ENCODE measurements at places on chromosomes 16 and 17.

GRCh38 chr17:17729620-17730249 lies 48.5 kb downstream of the RAI1 start:
- DNase-seq: peak; percentile 54

GRCh38 chr17:73598212-73598611 lies 46.0 kb downstream of the SDK2 start:
- DNase-seq: no peak

DNA sequence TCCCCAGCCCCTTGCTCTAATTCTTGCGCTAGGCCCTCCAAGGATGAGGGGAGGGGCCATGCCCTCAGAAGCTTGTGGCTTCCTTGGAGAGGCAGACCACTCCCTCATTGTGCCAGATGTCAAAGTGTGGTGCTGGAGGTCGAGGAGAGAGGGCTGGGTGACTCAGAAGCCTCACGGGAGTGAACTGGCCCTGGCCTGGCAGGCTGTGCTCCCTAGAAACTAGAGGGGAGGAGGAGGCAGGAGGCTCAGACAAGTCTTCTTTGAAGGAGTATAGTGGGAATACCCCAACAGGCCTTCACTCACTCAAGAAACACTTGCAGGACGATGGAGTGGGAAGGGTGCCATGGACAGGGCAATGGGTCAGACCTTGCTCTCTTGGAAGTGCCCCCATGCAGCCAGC lies 18.5 kb downstream of the ANKRD40 start:
- no peak for DNase-seq

DNA sequence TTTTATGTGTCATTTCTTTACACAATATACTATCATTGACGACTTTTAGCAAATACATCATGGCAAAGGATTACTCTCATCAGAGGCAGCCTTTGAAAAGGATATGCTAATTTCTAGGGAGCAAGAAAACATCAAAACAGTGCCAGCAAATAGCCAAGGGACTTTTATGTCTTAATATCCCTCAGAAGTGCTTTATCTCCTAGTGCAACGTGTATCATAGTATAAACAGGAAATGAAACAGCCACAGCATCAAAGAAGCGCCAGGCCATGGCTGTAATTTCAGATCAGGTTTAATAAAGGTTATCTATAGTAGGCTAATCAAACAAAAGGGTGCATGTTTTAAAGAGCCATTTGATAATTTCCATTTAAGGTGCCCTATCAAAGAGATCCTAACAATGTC lies 159.9 kb downstream of the AXIN2 start:
- no peak for DNase-seq

DNA sequence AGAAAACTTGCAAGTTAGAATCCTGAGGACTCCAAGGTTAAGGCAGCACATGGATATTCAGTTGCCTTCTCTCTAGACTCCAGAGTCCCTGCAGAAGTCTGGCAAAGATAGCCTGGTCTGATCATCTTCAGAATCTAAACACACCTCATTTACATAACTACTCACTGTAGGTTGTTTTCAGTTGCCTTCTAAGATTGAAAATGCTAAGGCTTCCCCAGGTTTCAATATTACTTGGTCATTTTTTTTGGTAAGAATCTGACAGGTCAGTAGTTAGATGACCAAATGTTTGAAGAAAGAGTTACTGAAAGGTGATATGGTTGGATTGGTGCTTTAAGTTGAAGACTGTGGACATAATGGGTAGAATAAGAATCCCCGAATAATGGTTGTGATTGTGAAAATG lies 205.4 kb upstream of the KCNJ16 start:
- DNase-seq: no peak

DNA sequence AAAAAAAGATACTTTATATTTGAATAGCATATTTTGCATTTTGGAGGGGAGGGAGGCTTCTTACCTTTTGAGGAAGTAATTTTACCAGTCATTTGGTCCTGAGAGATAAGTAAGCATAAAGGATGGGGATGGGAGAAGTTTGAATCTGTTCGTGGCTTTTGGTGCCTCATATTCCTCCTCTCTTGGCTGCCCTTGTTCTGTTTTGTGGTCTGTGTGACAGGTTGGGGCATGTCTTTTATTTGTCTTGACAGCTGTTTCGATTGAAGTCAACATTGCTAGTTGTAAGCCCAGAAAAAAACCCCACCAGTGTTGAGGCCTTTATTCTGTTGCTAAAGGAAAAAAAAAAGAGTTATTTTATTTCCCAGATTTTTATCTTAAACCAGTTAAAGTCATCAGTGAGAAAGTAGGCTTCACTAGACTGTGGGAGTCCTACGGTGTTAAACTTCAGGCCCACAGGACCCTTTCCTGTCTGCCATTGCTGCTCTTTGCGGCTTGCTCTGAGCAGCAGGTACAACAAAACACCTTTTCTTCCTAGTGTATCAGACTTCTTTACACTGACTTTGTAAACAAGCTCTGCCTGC lies 11.4 kb downstream of the SLC7A6 start:
- DNase-seq: peak; percentile 59

- no peak for DNase-seq
These were observed 27.7 kb downstream of the CSNK2A2 start for GRCh38 chr16:58170223-58170622.

DNA sequence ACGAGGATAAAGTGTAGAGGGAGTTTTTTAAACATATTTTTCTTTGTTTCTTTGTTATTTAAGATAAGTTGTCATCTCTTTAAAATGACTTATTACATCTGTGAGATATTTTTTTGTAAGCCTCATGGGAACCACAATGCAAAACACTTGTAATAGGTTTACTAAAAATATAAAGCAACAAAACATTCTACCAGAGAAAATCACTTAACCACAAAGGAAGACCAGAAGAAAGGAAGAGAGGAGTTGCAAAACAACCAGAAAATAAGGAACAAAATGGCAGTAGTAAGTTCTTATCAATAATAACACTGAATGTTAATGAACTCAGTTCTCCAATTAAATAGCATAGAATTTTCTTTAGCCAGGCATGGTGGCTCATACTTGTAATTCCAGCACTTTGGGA lies 22.9 kb downstream of the DHRS7B start:
- no peak for DNase-seq

GRCh38 chr17:48175692-48176470 lies 68.3 kb downstream of the SNX11 start:
- DNase-seq: no peak
